ENCODE measurements at places on chromosomes 7 and 10.

GRCh38 chr10:79053081-79053434 is 15.7 kb upstream of the ZMIZ1 start:
- peak; percentile 43 for DNase-seq

DNA sequence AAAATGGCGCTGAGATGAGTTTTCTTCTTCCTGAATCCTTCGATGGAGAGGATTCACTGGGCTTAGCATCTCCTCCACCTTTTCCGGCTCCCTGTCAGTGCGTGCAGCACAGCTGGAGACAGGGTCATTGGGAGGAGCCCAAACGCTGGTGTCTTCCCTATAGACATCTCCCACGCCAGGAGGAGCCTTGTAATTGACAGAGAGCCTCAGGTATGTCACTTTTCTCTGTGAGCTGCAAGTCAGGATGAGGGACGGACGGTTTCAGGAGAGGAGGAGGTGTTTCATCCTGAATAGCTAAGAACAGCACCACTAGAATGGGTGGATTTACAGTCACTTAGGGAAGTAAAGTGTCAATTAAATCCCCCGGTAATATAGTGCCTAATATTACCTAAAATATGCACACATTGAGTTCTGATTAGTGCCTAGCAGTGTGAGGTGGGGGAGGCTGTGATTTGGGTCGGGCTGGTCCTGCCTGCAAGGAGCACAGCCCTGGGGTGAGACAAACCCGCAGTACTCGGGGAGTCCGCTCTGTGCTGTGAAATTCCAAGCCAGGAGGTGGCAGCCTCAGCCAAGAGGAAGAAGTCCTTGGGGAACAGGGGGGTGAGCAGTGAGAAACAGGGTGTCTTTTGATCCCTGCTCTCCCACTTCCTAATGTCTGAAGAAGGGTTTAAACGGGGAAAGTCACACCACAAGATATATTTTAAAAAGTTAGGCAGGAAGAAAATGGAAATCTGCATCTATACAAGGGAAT is 28.2 kb downstream of the IL15RA start:
- DNase-seq: peak; percentile 70

- DNase-seq: peak; percentile 45
Observed at GRCh38 chr7:741191-741671, 14.2 kb upstream of the PRKAR1B start.

DNA sequence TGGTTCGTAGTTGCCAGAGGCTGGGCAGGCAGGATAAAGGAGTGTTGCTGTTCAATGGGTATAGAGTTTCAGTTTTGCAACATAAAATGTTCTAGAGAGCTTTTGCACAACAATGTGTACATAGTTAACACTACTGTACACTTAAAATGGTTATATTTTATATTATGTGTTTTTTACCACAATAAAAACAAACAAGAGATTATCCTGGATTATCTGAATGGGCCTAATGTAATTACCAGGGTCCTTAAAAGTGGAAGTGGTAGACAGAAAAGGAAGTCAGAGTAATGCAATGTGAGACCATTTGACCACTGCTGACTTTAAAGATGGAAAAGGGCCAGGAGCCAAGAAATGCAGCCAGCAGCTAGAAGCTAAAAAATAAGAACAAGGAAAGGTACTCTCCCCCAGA is 159.7 kb downstream of the SGMS1 start:
- DNase-seq: no peak

DNA sequence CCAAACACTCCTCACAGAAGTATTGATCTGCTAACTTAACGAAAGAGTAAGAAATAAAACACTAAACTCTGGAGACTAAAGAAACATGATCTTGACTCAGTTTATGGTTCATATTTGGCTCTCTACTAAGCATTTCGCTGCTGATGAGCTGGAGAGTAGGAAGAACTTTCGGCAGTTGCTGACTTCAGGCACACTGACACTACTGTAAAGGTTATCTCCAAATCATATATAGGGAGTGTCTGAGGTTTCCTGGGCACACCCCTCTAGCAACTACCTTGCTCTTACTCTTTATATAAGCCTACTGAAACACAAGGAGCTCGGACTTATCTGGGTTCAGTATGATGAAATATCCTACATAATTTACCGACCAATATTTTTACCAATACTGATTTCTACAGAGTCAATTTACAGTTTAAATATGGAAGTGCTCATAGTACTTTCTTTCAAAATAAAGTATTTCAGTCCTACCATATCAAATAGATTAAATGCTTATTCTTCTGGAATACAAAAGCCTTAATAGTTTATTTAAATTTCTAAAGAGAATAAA is 39.5 kb downstream of the ERCC6 start:
- DNase-seq: no peak

- DNase-seq: no peak
Observed at GRCh38 chr7:148982654-148983199, 45.6 kb downstream of the PDIA4 start.

GRCh38 chr7:110210941-110211608 is 879.9 kb upstream of the LRRN3 start:
- no peak for DNase-seq

GRCh38 chr10:122164023-122164601 is 107.0 kb upstream of the BTBD16 start:
- no peak for DNase-seq

Measured in activated effector memory CD4-positive, alpha-beta T cell treated with anti-CD3 and anti-CD28 coated beads, Interleukin-2, amount 50 U/mL, for 16 hours (primary cell).